ENCODE measurements at places on chromosomes 13 and 19.

DNA sequence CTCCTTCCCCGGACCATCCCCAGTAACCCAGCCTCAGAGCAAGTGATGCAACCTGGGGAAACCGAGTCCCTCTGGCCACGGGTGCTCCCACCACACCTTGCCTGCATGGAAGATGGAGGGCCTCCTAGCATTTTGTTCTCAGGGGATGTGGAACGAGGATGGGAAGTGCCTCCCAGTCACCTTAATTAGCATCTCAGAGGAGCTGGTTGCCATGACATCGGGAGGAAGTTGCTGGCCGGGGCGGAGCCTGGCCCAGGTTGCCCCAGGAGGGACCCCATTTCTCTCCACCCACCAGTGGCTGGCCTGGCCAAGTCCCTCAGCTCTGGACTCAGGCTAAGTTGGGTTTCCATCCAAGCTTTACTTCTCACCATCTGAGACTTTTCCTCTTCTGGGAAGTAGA, 24.1 kb upstream of the PTPRS start:
- no peak for DNase-seq

DNA sequence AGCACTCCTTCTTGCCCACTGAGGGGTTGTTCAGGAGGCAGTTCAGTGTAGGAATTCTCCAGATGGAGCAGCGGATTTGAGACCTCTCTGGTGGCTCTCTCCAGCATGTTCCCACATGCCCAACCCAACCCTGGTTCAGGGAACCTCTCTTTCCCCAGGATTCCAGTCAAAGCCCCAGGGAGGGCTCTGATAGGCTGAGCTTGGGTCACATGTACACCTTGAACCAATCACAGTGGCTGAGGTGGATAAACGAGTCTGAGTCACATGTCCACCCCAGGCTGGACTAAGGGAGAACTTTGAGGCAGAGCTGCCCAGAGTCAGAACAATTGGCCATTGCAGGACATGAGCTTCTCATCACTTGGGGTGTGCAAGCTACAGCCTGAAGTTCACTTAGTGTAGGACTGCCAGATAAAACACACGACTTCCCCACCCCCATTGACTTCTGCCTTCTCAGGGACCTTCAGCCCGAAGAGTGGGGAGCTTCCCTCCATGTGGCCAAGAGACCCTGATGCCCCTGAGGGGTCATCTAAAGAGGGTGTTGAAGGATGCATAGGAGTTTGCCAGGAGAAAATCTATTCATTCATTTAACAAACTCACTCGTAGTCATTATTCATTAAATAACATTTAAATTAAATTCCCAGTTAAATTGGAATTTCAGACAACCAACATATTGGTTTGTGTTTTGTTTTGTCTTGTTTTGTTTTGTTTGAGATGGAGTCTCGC, 4.0 kb upstream of the MAST3 start:
- no peak for DNase-seq

DNA sequence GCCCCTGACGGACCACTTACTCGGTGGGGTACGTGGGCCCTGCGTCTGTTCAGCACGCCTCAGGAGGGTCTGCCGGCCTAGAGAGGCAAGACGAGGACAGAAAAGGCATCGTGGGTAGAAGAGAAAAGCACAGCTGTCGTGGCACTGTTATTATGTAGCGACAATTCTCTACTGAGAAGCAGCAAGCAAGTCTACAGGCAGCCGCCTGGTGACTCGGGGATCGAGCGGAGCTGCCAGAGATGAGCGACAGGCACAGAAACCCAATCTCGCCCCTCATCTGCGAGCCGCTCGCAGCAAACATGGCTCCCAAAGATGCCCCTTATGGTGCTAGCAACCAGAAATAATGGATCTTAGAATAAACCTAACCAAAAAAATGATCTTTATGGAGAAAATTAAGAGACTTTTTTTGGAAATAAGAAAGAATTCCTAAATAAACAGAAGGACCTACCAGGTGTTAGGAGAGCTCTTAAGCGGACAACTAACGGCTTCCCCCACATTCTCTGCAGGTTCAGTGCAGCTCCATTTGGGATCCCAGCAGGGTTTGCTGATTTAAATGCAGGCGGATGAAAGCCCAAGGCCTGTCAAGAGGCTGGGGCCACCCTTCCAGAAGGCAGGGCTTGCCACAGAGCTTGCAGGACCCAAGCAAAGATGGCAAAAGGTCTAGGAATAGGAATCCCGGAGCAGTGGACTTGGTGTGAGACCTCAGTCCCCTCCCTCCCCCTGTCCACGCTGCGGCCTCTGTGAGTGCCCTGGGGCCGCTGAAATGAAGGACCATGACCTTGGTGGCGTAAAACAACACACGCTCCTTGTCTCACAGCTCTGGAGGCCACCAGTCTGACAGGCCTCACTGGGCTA, 152.6 kb downstream of the KDM4B start:
- DNase-seq: no peak

DNA sequence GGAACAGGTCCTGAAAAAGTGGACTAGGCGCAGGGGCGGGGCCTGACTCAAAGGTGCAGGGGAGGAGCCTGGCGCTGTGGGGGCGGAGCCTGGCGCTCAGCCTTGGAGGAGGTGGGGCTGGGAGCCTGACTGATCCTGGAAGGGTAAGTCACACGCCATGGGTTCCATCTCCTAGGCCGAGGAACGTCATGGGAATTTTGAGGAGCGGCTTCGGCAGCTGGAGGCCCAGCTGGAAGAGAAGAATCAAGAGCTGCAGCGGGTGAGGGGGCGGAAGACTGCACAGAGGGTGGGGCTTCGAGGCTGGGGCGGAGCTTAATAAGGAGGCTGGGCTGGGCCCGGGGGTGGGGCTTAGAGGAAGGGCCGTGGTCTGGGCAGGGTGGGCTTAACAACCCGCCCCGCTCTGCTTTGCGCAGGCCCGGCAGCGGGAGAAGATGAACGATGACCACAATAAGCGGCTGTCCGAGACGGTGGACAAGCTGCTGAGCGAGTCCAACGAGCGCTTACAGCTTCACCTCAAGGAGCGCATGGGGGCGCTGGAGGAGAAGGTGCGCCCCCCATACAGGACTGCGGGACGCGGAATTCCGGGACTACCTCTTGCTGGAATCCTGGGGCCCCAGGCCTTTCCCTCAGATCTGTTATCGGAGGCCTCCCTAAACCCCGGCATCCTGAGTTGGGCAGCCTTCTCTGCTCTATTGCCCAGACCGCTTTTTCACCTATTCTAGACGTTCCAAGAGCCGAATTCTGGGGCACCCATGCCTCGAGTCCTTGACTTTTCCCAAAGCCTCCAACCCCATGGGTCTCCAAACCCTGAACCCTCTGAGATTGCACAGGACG, 14.5 kb downstream of the PPFIA3 start:
- DNase-seq: no peak

GRCh38 chr19:10142701-10143375, 23.1 kb upstream of the EIF3G start:
- peak; percentile 15 for DNase-seq

- no peak for DNase-seq
Observed at GRCh38 chr13:42011601-42012350, 36.7 kb upstream of the DGKH start.

GRCh38 chr13:50197705-50198104, 182.5 kb downstream of the KCNRG start:
- DNase-seq: no peak

DNA sequence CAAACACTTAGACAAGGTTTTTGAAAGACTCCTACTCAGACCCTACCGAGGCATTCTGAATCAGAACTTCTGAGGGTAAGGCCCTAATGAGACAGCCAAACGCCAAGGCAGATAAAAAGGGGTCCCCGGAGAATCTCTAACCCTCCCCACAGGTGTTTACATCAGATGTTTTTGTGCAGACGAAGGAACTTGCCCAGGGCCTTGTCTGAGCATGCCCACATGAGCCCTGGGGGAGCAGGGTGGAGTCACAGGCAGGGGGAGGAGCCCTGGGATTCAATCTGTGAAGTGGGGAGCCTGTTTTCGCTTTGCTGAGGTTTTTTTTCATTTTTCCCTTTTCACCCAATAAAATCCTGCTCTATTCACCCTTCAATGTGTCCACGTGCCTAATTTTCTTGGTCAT, 61.6 kb upstream of the MED4 start:
- peak; percentile 37 for DNase-seq

DNA sequence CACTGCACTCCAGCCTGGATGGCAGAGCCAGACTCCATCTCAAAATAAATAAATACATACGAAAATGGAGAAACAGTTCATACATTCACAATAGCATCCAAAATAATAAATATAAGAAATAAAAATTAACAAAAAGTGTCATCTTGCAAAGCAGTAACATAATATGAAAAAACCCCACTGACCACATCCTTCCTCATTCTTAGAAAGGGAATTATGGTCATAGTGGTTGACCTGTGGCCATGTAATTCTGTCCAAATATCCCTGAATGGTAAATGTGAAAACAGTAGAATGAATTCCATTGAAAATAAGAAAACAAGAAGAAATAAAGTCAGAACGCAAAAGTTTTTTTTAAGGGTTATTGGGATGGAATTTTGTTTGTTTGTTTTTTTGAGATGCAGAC, 7.0 kb upstream of the CDC42EP5 start:
- DNase-seq: no peak

GRCh38 chr13:113562085-113562749, 22.3 kb upstream of the TFDP1 start:
- DNase-seq: peak; percentile 7

GRCh38 chr19:50460161-50460765, 16.0 kb upstream of the EMC10 start:
- DNase-seq: no peak

GRCh38 chr19:10113964-10114650, 2.6 kb downstream of the P2RY11 start:
- no peak for DNase-seq

- DNase-seq: no peak
Observed at GRCh38 chr19:6392221-6393073, 517 bp downstream of the GTF2F1 start.

DNA sequence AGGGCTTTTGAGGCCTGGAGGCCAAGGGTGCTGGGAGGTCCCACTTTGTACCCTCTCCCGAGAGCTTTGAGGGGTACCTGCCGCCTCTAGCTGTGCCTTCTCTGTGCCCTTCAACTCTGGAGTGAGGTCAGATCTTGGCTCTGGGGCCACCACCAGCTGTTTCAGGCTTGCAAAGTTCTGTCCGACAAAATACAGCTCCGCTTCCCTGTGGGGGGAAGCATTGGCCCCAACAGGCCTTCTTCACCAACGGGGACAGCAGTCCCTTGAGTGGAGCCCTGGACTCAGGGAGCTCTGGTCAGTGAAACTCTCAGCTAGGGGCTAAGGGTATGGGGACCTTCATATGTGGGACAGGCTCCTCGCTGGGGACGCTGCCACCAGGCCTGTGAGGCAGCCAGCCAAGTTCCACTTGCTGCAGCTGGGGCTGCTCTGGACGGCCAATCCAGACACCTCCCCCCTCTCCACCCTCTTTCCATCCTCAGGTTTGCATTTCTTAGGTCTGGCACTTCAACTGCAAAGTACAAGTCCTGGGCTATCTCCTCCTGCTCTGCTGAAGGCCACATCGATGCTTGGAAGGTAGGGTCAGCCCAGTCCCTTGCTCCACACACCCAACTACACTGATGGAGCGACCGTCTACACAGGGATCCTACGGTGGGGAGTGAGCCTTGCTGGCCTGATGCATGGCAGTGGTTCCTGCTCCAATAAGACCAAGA, 46.8 kb downstream of the C13orf46 start:
- no peak for DNase-seq

GRCh38 chr19:41367848-41368301, 3.9 kb upstream of the B9D2 start:
- no peak for DNase-seq

DNA sequence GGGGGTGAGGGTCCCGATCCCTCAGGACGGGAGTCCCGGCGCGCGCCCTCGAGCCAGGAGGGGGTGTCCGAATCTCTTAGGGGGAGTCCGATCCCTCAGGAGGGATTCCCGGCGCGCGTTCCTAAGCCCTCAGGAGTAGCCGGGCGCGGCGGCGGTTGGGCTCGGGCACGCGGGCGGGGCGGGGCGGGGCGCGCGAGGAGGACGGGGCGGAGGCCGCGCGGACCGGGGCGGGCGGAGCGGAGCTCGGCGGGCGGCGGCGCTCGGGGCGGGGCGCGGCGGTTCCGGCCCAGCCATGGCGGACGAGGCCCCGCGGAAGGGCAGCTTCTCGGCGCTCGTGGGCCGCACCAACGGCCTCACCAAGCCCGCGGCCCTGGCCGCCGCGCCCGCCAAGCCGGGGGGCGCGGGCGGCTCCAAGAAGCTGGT, at the start of gene CUL4A:
TSS of gene CUL4A (plus strand) at position 278 of the 423 bp plus-strand sequence. CDS start at position 293, 15 bp downstream.
- peak; percentile 41 for DNase-seq

DNA sequence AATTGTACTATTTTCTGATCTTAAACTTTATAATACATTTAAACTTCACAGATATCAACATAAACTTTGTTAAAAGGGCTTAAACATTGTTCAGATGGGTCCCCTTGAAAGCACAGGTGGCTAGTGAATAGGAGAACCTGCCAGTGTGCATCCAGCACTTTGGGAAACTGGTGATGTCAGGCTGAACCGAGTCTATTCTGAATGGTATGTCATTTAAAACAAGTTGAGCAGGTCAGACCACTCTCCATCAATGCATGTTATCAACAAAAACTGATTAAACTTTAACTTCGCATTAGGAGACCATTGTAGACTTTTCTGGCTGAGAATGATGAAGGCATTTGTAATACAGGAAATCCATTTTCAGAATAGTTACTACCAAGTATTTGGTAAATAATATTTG, 50.1 kb upstream of the FREM2 start:
- no peak for DNase-seq

GRCh38 chr13:81442904-81443303, 1102.0 kb upstream of the SPRY2 start:
- no peak for DNase-seq

DNA sequence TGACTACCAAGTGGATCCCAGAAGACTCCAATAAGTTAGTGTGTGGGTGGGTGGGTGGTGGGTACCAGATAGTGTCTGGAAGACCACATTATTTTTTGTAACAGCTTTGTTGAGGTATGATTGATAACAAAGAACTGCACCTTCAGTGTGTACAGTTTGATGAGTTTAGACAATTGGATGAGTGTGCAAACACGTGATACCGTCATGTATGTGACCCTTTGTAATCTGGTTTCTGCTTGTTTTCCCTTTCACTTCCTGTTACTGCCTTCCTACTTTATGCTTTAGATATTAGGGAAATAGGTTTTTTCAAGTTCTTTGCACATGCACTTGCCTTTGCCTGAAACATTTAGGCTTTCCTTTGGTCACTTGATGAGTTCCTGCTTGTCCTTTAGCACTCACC, 8.5 kb downstream of the RPL21 start:
- DNase-seq: no peak

GRCh38 chr19:53670345-53670744, 38.5 kb downstream of the DPRX start:
- no peak for DNase-seq
